ENCODE measurements at places on chromosomes 6 and 20.
A peak's percentile ranks its signal among the peaks of the same experiment; 100 is the strongest.

DNA sequence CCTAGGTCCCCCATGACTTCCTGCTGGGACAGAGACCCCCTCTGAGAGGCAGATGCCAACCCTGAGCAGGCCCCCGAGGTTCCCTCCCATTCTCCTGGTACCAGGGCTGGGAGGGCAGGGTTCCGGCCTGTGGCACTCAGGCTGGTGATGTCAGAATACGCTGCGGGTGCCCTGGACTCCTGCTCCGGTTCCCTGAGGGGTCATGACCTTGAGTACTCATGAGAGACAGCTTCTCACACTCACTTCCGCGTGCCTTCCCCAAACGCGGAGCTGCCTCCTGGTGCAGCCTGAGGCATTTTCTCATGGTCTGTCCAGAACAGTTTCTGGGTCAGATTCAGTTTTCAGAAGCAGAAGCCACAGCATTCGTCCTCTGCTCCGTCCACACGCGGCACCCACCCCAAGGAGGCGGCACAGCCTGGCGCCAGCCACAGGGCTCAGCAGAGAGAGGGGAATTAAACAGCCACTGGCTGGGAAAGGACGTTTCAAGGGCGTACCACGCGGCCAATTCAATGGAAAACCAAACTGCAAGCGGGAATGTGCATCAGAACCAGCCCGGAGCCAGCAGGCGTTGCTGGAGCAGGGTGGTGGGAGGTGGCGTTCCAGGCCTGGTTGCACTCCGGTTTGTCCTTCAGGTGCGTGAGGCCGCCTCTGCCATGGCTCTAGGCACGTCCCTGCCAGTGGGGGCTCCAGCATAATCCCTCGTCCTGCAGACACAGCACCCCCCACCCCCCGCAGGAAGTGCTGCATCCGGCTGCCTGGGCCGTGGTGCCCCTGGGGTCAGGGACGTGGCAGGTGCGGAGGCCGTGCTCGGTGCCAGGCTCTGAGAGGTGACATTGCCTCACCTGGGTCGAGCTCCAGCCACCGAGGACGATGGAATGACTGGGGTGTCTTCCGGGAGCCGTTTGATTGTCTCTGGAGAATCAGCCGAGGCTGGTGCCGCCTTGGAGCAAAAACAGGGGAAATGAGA, 58.3 kb upstream of the BHLHE23 start:
- DNase-seq, result no peak

DNA sequence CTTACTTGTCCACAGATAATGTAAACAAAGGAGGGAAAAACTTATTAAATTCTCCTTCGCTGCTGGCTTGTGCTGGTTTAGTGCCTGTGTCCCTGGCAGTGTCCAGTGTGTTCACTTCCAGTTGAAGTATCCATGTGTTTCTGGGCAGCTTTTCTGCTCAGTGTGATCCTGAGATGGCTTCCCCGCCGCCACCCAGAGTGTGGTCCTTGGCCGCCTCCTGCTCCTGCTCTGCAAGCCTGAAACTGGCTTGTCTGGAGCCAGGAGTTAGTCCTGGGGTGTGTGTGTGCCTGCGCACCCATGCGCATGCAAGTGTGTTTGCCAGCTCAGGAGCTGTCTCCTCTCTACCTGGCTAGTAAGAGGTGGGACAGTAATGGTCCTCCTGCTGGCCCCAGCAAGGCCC, 7.2 kb downstream of the BTBD3 start:
- no peak for DNase-seq

DNA sequence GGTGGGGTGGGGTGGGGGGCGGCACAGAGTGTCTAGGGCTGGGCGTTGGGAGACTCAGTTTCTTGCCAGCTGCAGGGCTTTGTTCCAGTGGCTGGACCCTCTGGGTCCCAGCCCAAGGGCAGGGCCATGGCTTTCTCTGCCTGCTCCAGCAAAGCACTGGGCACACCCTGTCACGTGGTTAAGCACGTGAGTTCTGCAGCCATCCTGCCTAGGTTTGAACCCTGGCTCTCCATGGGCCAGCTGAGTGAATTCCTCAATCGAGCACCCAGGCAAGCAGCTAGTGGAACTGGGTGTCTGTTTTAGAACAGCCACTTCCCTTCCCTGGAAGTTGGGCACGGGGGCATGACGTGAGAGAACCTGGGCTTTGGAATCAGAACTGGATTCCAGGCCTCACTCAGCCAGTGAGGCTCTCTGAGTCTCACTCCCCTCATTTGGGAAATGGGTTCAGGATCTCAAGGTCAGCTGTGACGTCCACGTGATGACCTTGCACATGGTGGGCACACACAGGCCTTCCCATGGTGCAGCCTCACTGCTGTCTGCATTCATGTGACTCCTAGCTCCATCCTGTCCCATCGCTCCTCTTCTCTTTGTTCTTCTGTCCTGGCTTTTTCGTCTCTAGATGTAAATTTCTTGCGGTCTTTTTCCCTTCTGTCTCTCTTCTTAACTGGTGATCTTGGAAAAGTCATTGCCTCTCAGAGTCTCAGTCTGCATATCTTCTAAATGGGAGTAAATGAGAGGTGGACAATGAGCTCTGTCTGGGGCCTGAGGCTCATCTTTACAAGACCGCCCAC, 45.9 kb downstream of the NOL4L start:
- DNase-seq, result no peak

DNA sequence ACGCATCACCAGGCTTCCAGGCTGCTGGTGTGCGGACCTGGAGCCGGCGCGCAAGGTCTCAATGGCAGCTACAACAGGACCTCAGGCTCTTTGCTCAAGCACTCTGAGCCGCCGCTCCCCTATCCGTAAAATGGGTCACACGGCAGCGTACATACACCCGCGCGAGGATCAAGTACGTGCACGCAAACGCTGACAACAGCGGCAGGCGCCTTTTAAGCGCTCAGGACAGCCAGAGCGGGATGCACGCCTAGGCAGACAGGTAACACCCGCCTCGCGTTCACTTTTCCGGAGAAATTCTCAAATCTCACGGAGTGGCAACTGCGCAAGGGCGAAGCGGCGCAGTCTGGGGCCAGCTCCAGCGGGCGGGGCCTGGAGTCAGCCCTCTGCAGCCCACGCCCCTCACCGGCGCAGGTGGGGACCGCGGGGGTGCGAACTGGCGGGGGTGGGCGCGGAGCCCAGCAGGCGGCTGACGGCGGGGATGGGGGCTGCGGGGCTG, 535 bp downstream of the EXOC2 start:
- DNase-seq, result peak; percentile 60

DNA sequence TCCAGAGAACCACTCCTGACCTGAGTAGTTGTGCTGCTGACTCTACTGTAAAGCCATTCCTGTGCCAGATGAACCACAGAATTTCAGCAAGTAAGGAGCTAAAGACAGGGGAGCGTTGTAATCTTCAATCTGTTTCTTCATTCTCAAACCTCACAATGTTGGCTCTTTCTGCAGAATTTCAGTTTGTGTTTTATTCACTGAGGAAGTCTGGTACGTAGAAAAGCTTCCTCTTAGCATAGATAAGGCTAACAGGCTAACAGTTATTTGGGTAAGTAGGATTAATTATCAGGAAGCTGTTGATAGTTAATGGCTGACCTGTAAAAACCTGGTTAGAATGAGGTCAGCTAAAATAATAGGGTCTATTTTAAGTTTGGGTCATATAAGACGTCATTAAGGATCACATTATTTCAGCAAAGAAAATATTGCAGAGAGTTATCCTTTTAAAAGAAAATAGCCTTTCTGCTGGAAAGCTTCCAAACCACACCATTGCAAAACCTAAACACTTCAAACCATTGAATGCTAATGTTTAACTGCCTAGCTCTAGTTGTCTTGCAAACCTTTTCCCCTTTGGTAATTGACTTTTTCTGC, 14.1 kb upstream of the TENT5A start:
- DNase-seq, result no peak

DNA sequence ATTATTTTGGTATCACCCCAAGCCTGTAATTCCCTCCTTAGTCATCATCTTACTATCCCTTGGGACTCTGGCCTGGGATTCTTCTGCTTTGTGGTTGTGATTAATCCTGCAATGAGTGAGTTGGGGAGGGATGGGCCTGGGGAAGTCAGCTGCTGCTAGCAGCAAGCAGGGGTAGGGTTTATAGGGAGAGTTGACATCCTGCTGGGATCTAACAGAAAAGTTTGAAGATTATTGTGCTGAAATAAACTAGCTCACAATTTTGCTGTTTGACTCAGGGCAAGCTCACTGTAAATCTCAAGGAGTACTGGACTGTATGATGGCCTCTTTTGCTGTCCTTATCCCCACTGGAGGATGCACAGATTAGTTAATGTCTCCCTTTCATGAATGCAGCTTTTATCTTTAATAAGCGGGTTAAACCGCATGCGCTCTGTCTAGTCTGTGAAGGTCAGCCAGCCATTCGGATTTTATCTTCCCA, 83.4 kb downstream of the JARID2 start:
- no peak for DNase-seq

DNA sequence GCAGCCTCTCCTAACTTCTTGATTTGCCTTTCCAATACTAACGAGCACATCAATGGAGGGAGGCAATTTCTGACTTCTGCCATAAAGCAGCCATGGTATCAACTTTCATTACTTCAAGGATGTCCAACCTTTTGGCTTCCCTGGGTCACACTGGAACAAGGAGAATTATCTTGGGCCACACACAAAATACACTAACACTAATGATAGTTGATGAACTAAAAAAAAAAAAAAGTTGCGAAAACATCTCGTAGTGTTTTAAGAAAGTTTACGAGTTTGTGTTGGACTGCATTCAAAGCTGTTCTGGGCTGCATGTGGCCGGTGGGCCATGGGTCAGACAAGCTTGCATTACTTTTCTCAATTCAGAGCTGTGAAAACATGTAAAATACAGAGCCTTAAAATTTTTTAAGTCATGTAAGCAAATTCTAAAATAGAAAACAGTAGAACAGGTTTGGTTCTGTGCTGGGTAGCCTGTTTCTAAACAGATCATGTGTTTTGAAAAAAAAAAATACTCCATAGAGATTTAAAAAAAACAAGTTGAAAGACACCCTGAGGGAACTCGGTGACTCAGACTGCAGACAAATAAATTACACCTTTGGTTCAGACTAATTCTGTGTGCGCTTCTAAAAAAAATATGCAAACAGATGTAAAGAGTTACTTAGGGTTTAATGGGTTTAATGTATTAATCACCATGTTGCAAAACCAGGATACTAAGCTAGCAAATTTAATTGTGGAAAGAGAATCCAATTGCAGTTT, 43.6 kb upstream of the SLC22A23 start:
- no peak for DNase-seq

DNA sequence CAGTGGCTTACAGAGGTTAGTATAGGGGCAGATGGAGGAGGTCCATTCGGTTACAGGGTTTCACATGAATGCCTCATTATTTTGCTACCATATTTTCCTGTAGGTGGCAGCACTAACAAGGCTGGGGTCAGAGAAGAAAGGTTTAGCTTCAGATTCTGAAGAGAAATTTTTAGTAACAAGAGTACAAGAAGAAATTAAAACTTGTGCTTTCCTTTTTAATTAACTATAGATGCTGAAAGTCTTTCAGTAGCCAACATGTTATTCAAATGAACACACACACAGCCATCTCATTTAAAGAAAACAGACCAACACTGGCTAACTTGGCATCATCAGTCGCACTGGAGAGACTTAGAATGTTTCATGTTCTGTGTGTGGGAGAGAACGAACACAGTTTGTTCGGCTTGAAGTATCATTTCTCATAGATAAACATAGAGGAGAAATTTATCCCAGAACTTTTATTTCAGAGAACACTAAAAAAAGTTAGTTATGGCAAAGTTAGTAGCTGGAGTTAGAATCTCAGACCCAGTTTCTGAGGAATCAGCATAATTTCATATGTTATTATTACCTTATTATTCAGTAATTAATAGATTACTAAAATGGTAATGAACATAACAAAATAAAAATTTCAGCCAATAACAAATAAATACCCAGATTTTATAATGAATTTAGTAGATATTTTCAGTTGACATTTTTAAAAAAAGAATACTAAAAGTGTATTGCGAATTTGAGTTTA, 314.0 kb upstream of the RSPO3 start:
- no peak for DNase-seq

DNA sequence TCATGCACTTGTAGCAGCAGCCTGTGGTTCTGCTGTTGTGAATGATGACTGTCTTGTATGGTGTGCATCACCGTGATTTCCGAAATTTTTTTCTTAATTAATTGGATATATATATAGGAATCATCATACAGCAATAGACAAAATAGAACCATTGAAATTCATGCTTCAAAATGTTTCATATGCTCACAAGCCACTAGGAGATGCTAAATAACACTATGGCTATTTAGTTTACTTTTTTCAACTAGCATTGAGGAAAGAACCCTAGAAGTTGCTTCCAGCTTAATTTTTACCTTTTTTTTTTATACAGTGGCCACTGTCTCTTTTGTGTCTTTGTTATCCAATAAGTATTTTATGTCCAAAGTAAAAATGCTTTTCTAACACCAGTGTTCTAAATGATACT, 485.4 kb downstream of the CDKAL1 start:
- DNase-seq, result no peak

DNA sequence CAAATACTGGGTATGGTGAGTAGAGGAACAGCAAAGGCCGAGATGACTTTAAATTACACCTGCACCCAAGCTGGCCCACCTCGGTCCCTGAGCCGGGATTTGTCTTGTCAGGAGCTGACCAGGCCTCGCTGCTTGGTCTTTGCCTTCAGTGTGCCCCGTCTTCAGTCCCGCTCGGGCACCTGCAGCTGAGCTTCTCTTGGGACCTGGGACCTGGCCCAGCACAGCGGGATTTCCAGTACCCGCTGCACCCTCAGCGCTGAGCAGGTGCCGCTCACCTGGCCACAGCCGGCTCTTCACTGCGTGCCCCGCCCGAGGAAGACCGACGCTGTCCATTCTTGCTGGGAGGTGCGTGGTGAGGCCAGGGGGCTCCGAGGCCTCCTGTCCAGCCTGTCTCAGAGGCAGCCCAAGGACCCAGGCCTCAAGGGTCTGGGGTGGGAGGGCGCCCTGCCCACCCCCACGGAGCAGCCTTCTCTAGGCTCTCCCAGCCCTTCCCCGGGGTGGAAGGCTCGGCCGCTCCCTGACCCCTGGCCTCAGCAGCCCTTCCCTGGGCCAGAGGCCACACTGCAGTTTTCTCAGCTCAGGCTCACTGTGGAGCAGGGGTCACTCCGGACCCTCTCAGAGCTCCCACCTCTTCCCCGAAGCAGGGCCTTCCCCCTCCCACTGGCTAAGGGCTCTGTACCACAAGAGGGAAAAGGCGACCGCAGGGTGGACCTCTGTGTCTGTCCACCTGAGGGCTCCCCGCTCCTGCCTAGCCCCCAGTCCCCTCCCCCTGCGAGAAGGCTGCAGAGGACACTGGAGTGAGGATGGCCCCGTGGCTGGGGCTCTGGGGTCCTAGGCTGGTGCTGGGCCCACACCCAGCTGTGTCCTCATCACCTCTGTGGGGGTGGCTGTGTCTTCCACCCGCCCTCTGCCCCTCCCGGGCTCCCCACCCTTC, 119.3 kb downstream of the RNASET2 start:
- no peak for DNase-seq

GRCh38 chr20:35568645-35569044, 26.8 kb downstream of the ERGIC3 start:
- no peak for DNase-seq
